Osteoblast (primary cell): ENCODE measurements at places on chromosomes 2 and 18.

GRCh38 chr2:10385933-10386773 lies 62.0 kb downstream of the ODC1 start:
- peaks cover 6% of the 10 kb centered on the region for H3K36me3 ChIP-seq
- no peaks in the 10 kb centered on the region for H3K27me3 ChIP-seq
- DNase-seq, result peak; percentile 93
- no peak overlapping the region for H3K4me3 ChIP-seq
- H3K4me1 ChIP-seq, result peaks cover 39% of the 10 kb centered on the region

DNA sequence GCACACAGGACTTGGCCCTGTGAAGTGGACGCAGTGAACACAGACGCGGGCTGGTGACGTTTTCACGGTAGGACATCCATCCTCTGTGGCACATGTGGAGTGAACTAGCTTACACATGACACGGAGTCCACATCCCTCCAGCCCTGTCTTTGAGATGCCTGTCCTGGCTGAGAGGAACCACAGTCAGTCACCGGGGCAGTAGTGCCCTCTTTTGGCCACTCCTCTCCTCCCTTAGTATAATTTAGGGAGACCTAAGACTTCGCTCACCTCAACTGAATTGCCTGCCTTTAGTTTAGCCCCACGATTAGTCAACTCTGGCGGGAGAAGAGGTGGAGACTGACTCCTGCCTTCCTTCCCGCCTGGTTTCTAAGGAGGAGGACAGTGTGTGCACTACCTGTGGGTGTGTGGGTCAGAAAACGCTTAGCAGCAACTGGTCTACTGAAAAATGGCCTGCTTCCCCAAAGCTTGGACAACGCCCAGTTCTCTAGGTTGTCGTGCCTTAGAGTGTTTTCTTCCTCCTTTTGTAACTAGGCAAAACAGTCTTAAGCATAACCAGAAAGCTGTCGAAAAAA lies 70.6 kb downstream of the MBP start:
- peak overlapping the region; percentile 79 for H3K27ac ChIP-seq
- no peaks in the 10 kb centered on the region for H3K36me3 ChIP-seq
- H3K27me3 ChIP-seq, result no peaks in the 10 kb centered on the region
- peak; percentile 27 for DNase-seq
- no peak overlapping the region for H3K4me3 ChIP-seq
- H3K4me1 ChIP-seq, result peaks cover 29% of the 10 kb centered on the region

GRCh38 chr18:78935406-78935805 lies 44.2 kb upstream of the SALL3 start:
- no peak overlapping the region for H3K4me3 ChIP-seq
- H3K4me1 ChIP-seq, result no peaks in the 10 kb centered on the region
- H3K36me3 ChIP-seq, result no peaks in the 10 kb centered on the region
- DNase-seq, result peak; percentile 43
- no peak overlapping the region for H3K27ac ChIP-seq

- no peak overlapping the region for H3K4me3 ChIP-seq
- H3K27me3 ChIP-seq, result no peaks in the 10 kb centered on the region
- no peak for DNase-seq
- H3K4me1 ChIP-seq, result no peaks in the 10 kb centered on the region
- H3K27ac ChIP-seq, result no peak overlapping the region
Observed at GRCh38 chr2:7077660-7078267, 160.6 kb downstream of the RNF144A start.
